ENCODE measurements at places on chromosomes 2 and 18. TPM values are rescaled to one million over a fixed set of nuclear protein-coding genes. Genes with fewer than 3 reads are reported as not detected.

GRCh38 chr2:160419776-160420505 is 73.7 kb downstream of the RBMS1 start:
- DNase-seq = no peak

PLA2R1 gene
- total RNA-seq = 13.9 TPM

DNA sequence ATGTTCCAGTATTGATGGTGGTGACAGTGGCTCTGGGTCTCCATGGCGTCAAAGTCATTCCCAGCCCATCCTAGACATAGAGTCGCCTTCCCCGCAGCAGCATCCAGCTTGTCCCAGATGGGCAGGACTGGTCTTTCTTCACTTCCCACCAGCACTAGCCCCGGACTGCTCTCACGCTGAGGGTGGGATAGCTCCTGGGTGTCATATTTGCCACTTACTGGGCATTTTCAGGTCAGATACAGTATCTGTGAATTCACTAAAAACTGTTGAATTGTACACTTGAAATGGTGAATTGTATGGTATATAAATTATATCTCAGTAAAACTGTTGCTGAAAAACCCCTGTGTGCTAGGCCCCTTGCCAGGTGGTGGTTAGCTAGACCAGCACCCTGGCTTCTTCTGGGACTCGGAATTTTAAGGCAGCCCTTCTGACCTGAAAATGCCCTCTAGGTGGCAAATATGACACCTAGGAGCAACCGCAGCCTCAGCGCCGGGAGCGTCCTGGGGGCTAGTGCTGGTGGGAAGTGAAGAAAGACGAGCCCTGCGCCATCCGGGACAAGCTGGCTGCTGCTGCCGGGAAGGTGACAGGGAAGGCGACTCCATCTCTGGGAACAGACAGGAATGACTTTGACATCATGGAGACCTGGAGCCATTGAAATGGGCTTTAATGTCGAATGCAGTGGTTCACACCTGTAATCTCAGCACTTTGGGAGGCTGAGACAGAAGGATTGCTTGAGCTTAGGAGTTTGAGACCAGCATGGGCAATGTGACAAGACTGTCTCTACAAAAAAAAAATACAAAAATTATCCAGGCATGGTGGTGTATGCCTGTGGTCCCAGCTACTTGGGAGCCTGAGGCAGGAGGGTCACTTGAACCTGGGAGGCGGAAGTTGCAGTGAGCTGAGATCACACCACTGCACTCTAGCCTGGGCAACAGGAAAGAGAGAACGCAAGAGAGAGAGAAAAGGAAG is 56.2 kb downstream of the DDX1 start:
- no peak for DNase-seq

DNA sequence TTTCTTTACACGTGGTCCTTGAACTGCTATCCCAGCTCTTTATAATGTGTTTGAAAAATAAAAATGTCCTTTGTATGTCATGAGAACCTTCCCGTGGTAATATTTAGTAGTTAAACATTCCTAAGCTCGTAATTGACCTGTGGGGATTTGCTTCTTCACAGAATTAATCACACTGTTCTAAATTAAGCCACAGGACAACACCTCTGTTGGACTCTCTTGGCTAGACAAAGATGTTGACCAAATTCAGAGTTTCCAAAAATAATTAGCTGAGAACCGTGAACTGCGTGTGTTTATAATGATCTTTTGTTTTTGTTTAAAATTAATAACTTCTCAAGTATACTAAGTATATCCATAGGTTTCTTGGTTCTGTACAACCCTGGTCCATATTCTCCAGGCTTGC is 146.1 kb downstream of the GBX2 start:
- no peak for DNase-seq

DNA sequence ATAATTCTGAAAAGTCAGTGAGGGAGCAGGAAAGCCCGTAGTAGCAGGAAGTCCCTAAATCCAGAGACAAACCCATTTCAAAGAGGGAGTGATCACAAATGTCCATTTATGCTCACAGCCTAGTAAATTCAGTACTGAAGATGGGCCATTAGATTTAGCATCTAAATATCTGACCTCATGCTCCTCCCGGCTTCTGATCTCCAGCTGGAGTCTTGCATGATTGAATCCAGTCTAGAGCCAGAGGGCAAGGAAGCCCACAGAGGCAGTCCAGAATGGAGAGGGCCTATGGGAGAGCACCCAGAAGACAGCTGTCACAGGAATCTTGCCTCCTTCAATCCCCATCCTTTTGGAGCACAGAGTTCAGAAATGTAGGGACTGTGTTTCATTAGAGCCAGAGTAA is 16.0 kb upstream of the ST8SIA3 start:
- DNase-seq = no peak

- no peak for DNase-seq
Measured at GRCh38 chr2:188269004-188269403, 22.7 kb upstream of the GULP1 start.

CCDC142 gene
- 11.2 TPM for total RNA-seq

- no peak for DNase-seq
Measured at GRCh38 chr2:156215656-156216055, 116.9 kb downstream of the NR4A2 start.

GRCh38 chr2:105756435-105756834 is 11.7 kb downstream of the NCK2 start:
- DNase-seq = no peak

DNA sequence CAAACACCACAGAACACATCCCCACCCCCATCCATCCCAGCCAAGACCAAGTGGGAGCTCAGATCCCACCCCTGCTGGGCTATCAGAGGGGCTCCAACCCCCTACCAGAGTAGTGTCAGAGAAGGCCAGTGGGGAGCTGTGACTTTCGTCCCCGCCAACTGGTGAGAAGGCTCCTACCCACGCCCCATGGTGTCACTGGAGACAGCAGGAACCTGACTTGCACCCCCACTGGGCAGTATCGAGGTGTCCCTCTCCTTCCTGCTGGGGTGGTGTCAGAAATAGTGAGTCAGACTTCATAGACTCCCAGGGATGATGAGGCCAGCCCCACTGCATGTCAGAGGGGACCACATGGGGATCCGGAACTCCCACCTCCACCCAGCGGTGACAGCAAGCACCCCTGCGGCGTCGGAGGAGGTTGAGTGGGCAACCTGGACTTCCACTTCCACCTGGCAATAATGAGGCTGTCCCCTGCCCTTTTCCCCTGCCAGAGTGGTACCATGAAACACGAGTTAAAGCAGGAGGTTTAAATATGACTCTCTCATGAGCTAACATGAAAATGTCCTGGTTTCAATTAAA is 106.7 kb downstream of the CTIF start:
- DNase-seq = no peak
